ENCODE measurements at places on chromosomes 4 and X. TPM values are rescaled to one million over a fixed set of nuclear protein-coding genes. Genes with fewer than 3 reads are reported as not detected.

The TRIM61 gene
- not detected for total RNA-seq

The QDPR gene
- 49.1 TPM for total RNA-seq

The C4orf50 gene
- total RNA-seq = not detected

The TDO2 gene
- total RNA-seq = 0.43 TPM

The GYPE gene
- not detected for total RNA-seq

The ARHGAP24 gene
- 3.3 TPM for total RNA-seq

The TREX2 gene
- 1.7 TPM for total RNA-seq

The TMLHE gene
- total RNA-seq = 10.8 TPM
